ENCODE measurements at places on chromosomes 6 and 20.

GRCh38 chr6:149261364-149262040 lies 56.0 kb upstream of the TAB2 start:
- DNase-seq: no peak

DNA sequence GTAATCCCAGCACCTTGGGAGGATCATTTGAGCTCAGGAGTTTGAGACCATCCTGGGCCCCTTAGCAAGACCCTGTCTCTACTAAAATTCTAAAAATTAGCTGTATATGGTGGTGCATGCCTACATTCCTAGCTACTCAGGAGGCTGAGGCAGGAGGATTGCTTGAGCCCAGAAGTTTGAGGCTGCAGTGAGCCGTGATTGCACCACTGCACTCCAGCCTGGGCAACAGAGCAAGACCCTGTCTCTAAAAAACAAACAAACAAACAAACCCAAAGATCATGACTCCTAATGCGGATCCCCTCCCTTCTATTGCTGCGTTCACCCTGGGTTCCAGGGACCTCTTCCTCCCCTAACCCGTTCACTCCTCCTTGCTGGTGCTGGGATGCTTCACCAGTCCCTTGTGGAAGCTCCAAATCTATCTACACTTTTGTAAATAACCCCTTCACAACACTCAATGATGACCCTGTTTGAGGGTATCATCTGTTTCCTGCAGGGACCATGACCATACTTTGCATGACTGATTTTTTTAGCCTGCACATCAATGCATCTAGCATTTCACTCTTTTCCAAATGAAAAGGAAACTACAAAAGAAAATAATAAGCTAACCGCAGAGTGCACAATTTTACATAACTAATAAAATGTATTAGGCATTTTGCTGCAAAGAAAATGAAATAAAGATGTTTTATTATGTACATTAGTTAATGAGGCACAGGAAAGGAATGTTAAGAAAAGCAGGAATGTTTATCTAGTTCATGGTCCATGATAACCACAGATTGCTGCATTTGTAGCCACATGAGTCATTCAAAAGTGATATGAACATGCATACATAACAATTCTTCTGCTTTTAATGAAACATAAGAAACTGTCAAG lies 30.5 kb upstream of the IPCEF1 start:
- no peak for DNase-seq

DNA sequence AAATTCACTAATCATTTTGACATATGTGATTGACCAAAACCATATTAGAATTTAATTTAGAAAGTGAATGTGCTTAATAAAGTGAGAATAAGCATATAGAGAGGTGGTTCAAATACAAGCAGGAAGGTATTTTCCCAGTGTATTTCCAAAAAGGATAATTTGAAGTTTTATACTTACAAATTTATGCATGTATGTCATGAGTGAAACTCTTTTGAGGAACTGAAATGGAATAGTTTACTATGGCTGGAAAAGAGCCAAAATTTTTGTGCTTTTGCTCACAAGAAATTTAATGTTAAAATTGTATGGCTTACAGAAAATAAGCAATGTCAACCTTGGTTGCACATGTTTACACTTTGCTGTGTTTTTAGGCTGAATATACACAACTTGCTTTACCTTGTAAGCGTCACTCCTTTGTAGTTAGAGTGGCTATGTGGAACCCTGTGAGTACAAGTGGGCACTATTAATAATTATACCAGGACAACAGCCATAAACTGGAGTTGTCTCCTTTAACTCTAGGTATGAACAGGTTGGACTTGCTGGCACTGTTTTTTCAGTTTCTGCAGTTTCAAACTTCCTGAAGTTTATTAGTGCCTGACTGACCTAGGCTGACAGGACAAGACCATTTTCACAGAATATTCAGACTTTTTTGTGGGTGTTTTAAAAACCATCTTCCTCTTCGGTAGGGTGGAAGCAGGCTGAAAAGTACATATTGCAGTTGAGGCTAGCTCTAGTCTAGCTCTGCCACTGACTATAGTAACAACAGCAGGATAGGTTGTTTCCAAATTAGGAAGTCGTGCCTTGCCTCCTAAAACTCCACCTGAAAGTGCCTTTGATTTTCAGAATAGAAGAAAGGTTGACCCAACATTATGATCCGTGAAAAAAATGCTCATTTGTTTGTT lies 6.0 kb downstream of the AFDN start:
- DNase-seq: no peak

DNA sequence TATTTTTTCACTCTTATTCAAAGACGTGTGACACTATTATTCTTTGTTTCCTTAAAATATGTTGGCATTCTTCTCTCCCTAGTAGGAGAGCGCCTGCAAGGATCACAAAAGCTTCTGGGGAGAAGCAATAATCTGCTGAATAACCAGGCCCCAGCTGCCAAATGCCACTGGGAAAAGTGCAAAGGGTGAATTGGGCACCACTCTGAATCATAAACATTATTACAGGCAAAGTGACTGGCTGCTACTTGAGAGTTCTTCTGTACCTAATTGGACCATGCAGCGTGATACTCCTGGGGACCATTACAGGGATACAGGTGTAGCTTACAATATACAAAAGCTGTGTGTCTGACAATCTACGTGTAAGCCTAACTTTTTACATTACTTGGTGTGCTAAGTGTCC lies 152.8 kb downstream of the ATXN1 start:
- DNase-seq: no peak
